ENCODE measurements at places on chromosomes 11 and 22. TPM values are rescaled to one million over a fixed set of nuclear protein-coding genes. Genes with fewer than 3 reads are reported as not detected.
A peak's percentile ranks its signal among the peaks of the same experiment; 100 is the strongest.

Gene POU2AF1
- total RNA-seq = not detected

Gene RAB3IL1
- total RNA-seq = 2.6 TPM

Gene MAPK12
- 1.3 TPM for total RNA-seq

Gene MS4A7
- 2.8 TPM for total RNA-seq

Gene RAB39A
- 0.34 TPM for total RNA-seq

Gene SAA4
- total RNA-seq = 5.1 TPM

DNA sequence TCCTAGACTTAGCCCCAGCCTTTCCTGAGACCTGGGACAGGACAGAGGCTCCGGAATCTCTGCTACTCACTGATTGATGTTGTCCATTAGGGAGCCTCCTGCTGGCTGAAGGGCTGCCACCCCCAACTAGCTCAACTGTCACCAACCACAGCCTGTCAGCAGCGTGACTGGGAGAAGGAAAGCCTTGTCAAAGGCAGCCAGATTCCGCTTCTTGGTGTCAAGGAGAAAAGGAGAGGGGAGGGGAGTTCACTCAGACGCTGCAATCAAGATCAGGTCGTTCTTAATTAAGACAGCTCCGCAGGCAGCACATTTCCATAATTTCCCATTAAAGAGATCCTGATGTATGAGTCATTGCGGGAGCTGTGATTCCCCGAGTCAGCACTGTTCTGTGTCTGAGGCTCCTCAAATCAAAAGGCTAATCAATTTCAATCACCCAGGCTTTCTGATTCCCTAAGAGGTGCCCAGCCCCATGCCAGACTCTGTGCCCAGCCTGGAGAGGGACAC, 152.8 kb upstream of the ZBED5 start:
- no peaks in the 10 kb centered on the region for H3K27me3 ChIP-seq
- H3K4me3 ChIP-seq = no peak overlapping the region

GRCh38 chr11:61602775-61603569, 22.1 kb upstream of the SYT7 start:
- H3K27me3 ChIP-seq = no peaks in the 10 kb centered on the region
- H3K4me1 ChIP-seq = peaks cover 29% of the 10 kb centered on the region
- H3K27ac ChIP-seq = peak overlapping the region; percentile 64
- H3K4me3 ChIP-seq = no peak overlapping the region
- H3K36me3 ChIP-seq = no peaks in the 10 kb centered on the region
- DNase-seq = peak; percentile 94

- no peak overlapping the region for H3K4me3 ChIP-seq
- H3K36me3 ChIP-seq = no peaks in the 10 kb centered on the region
- H3K27me3 ChIP-seq = no peaks in the 10 kb centered on the region
Measured at GRCh38 chr11:94171693-94172440, 43.2 kb downstream of the PANX1 start.

DNA sequence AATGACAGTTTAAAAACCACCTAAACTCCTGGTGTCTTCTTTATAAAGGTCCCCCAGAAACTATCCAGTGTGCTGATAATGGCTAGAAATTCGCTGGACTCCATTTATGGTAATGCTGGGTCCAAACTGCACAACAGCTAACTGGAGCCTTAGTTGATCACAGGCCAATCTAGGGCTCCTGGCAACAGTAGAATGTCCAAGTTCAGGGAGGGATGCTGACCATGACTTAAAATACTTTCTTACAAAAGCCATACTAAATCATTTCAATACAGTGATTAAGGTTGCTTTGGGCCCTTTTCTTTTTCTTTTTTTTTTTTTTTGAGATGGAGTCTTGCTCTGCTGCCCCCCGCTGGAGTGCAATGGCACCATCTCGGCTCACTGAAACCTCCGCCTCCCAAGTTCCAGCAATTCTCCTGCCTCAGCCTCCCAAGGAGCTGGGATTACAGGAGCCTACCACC, 14.5 kb upstream of the GAB2 start:
- no peak overlapping the region for H3K27ac ChIP-seq
- H3K36me3 ChIP-seq = no peaks in the 10 kb centered on the region
- H3K27me3 ChIP-seq = no peaks in the 10 kb centered on the region
- no peak for DNase-seq
- H3K4me3 ChIP-seq = no peak overlapping the region
- H3K4me1 ChIP-seq = peaks cover 11% of the 10 kb centered on the region

DNA sequence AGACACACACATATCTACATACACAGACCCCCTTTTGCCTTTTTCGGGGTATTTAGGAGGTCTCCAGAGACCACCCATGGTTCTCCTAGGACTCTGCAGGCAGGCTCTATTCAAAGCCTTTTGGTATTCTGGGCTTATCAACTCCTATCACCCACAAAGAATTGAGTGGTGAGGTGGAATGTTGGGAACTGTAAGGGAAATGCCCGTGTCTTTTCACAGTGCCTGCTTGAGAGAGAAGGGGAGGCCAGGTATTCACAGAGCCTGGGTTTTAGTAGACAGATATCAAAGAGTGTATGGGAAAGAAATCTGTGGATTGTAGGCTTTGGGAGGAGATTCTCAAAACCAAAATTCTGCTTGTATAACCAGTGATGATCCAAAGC, 44.0 kb upstream of the CSNK2A3 start:
- H3K4me1 ChIP-seq = peaks cover 7% of the 10 kb centered on the region
- H3K4me3 ChIP-seq = no peak overlapping the region
- H3K27me3 ChIP-seq = no peaks in the 10 kb centered on the region
- H3K36me3 ChIP-seq = no peaks in the 10 kb centered on the region
- H3K27ac ChIP-seq = no peak overlapping the region

DNA sequence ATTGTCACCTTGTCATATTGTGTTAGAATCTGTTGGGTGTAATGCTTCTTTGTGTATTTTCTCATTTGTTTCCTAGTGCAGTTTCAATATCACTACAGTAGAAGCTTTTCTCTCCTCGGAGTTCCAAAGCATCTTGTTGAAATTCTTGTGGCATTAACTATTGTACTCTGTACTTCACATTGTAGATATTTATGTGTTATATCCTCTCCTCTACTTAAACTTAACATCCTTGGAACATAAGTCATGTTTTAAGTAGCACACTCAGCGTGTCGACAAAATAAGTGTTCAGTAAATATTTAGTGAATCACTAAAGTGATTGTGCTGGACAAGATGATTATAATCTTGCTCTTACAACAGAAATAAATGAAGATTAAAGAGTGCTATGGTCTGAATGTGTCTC, 201.7 kb downstream of the ARHGAP42 start:
- no peaks in the 10 kb centered on the region for H3K27me3 ChIP-seq
- H3K4me1 ChIP-seq = no peaks in the 10 kb centered on the region
- no peak overlapping the region for H3K27ac ChIP-seq
- no peaks in the 10 kb centered on the region for H3K36me3 ChIP-seq
- H3K4me3 ChIP-seq = no peak overlapping the region
- DNase-seq = no peak

GRCh38 chr11:34313099-34313517, 44.7 kb downstream of the ABTB2 start:
- no peaks in the 10 kb centered on the region for H3K27me3 ChIP-seq
- DNase-seq = no peak
- no peaks in the 10 kb centered on the region for H3K36me3 ChIP-seq
- no peak overlapping the region for H3K4me3 ChIP-seq
- H3K27ac ChIP-seq = no peak overlapping the region
- H3K4me1 ChIP-seq = peaks cover 19% of the 10 kb centered on the region

DNA sequence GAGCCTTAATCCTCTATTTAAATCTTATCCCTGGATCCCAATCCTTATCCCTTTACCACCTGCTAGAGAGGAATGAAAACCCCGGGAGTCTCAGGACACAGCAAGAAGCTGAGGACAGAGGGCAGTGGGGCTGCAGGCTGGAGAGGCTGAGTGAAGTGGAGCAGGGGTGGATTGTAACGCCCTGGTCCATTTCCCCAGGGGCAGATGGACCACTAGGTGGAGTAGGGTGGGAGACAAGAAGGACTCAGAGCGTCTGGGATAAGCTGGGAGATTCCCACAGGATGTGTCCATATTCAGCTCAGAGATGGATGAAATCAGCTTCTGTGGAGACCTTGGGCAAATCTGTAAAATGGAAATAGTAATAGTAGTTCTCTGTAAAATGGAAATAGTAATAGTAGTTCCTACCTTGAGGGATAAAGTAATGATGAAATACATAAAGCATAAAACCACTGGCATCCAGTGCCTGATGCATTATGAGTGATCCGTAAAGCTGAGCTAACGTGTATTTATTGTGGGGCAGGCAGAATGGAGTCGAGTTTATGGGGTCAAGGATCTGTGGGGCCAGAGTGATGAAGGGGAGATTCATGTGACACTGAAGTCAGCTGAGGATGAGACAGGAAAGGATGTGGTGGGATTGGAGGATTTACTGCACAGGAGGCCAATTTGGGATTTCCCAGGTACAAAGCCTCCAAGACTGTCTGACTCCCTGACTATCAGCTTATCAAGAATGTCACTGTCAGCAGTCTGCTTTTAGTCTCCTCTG, 1.9 kb upstream of the ROBO4 start:
- no peaks in the 10 kb centered on the region for H3K27me3 ChIP-seq
- H3K27ac ChIP-seq = peak overlapping the region; percentile 66

DNA sequence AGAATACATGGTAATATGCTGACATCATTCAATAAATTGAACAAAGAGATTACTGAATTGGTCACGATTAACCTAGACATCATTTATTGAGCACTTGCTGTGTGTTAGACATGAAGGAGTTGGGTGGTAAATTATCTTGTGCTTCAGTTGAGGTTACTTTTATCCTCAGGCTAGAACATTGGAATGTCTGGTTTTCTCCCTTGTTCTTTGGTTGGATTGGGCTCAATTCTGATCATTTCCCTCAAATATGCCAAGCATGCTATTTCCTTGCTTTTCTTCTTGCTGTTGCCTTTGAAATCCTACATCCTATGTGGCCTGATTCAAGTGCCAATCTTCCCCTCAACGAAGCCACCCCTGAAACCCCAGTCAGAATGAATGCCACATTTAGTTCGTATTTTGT, 65.8 kb downstream of the DEUP1 start:
- H3K27me3 ChIP-seq = no peaks in the 10 kb centered on the region
- no peaks in the 10 kb centered on the region for H3K36me3 ChIP-seq
- no peak overlapping the region for H3K4me3 ChIP-seq
- DNase-seq = no peak
- no peaks in the 10 kb centered on the region for H3K4me1 ChIP-seq
- H3K27ac ChIP-seq = no peak overlapping the region

DNA sequence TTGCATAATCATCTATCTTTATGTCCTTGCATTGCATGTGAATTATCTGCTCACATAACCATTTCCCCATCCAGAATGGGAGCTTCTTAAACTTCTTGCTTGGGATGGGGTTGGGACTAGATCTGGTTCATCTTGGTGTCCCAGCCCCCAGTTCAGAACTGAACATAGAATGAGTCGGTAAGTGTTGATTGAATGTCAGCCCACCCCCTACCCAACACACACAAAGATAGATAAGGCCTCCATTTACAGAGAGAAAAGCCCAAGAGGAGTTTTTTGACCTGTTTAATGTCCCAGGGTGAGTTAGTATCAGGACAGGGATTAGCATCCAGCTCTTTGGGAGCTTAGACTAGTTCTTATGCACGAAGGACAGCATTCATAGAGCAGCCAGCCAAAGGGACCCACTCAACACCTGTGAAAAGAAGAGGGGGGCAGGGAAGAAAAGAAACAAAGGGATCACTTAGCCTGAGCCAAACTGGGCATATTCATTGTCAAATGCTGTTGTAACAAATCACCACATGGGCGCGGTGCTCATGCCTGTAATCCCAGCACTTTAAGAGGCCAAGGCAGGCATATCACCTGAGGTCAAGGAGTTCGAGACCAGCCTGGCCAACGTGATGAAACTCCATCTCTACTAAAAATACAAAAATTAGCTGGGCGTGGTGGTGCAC, 57.4 kb downstream of the CHRDL2 start:
- no peaks in the 10 kb centered on the region for H3K4me1 ChIP-seq
- H3K4me3 ChIP-seq = no peak overlapping the region
- no peaks in the 10 kb centered on the region for H3K27me3 ChIP-seq
- no peak for DNase-seq
- no peak overlapping the region for H3K27ac ChIP-seq

- no peaks in the 10 kb centered on the region for H3K27me3 ChIP-seq
- DNase-seq = no peak
- peak within 1 kb of the TSS; percentile 35 for H3K4me3 ChIP-seq
- H3K36me3 ChIP-seq = no peaks in the 10 kb centered on the region
Measured at GRCh38 chr22:40679249-40679963, at the start of gene MCHR1. MCHR1 (plus strand) TSS chr22:40679484; CDS start chr22:40679653, 169 bp downstream.

- H3K27me3 ChIP-seq = no peaks in the 10 kb centered on the region
- H3K4me1 ChIP-seq = no peaks in the 10 kb centered on the region
- no peak for DNase-seq
- no peak overlapping the region for H3K27ac ChIP-seq
- H3K36me3 ChIP-seq = no peaks in the 10 kb centered on the region
Measured at GRCh38 chr11:108914981-108915380, 250.1 kb downstream of the DDX10 start.

GRCh38 chr11:18461909-18462308, 6.3 kb downstream of the LDHAL6A start:
- no peak for DNase-seq
- no peak overlapping the region for H3K27ac ChIP-seq
- H3K36me3 ChIP-seq = no peaks in the 10 kb centered on the region
- H3K27me3 ChIP-seq = no peaks in the 10 kb centered on the region
- H3K4me3 ChIP-seq = no peak overlapping the region

Measured in suprapubic skin (tissue), 4 donors.